ENCODE measurements at places on chromosomes 7 and 10. TPM values are rescaled to one million over a fixed set of nuclear protein-coding genes. Genes with fewer than 3 reads are reported as not detected.

The CARD11 gene
- not detected for polyA plus RNA-seq

The ADRB1 gene
- not detected for polyA plus RNA-seq

The RGR gene
- polyA plus RNA-seq, result not detected

The XRCC2 gene
- polyA plus RNA-seq, result 1.2 TPM

The ZNF488 gene
- 0.85 TPM for polyA plus RNA-seq

The HKDC1 gene
- 0.07 TPM for polyA plus RNA-seq

Measured in neural cell (in vitro differentiated cells).